Kidney (tissue), 22 donors: ENCODE measurements at places on chromosomes 7 and 10. TPM values are rescaled to one million over a fixed set of nuclear protein-coding genes. Genes with fewer than 3 reads are reported as not detected.

DNA sequence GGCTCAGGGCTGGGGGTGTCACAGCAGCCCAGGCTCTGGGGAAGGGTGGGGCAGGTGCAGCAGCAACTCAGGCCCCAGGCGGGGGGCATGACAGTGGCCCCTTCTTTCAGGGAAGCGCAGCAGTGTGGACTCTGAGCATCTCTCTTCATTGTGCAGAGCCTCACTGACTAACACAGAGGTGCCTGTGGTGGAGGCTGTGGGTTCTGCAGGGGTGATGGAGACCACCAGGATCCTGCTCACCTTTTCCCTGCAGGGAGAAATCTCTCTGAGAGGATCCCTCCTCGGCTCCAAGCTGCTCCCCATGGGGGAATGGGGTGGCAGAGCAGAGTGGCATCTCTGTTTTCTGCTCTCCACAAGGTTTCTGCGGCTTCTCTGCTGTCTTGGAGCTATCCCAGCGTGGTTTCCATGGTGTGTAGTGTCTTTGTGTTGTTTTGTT is 37.8 kb upstream of the SHH start:
- no peaks in the 10 kb centered on the region for H3K27me3 ChIP-seq
- no peak overlapping the region for H3K27ac ChIP-seq
- no peaks in the 10 kb centered on the region for H3K36me3 ChIP-seq
- no peak for DNase-seq

- no peak for DNase-seq
- H3K27ac ChIP-seq = no peak overlapping the region
- H3K4me1 ChIP-seq = no peaks in the 10 kb centered on the region
- peaks cover 6% of the 10 kb centered on the region for H3K36me3 ChIP-seq
- no peaks in the 10 kb centered on the region for H3K27me3 ChIP-seq
Measured at GRCh38 chr7:77631820-77632219, 64.4 kb upstream of the RSBN1L start.

- no peak for DNase-seq
- H3K27me3 ChIP-seq = no peaks in the 10 kb centered on the region
- peaks cover 15% of the 10 kb centered on the region for H3K4me1 ChIP-seq
- H3K27ac ChIP-seq = no peak overlapping the region
- no peaks in the 10 kb centered on the region for H3K36me3 ChIP-seq
Measured at GRCh38 chr10:21318540-21319167, 206.8 kb downstream of the SKIDA1 start.

- no peak overlapping the region for H3K4me3 ChIP-seq
- no peak overlapping the region for H3K27ac ChIP-seq
- H3K27me3 ChIP-seq = no peaks in the 10 kb centered on the region
Measured at GRCh38 chr10:70880077-70880534, 8.3 kb downstream of the PCBD1 start.

- no peak overlapping the region for H3K4me3 ChIP-seq
- no peak overlapping the region for H3K27ac ChIP-seq
- no peaks in the 10 kb centered on the region for H3K36me3 ChIP-seq
- no peaks in the 10 kb centered on the region for H3K27me3 ChIP-seq
Measured at GRCh38 chr10:61986788-61987492, 85.4 kb downstream of the ARID5B start.

GRCh38 chr10:69055241-69055640 is 32.7 kb upstream of the SRGN start:
- H3K36me3 ChIP-seq = no peaks in the 10 kb centered on the region
- H3K27ac ChIP-seq = no peak overlapping the region
- H3K4me1 ChIP-seq = peaks cover 10% of the 10 kb centered on the region
- no peak for DNase-seq
- no peak overlapping the region for H3K4me3 ChIP-seq

- no peaks in the 10 kb centered on the region for H3K4me1 ChIP-seq
- no peaks in the 10 kb centered on the region for H3K27me3 ChIP-seq
- no peak for DNase-seq
- H3K36me3 ChIP-seq = no peaks in the 10 kb centered on the region
- no peak overlapping the region for H3K27ac ChIP-seq
Measured at GRCh38 chr10:25125201-25125611, 49.6 kb upstream of the GPR158 start.

KCP gene
- total RNA-seq = 44.6 TPM

TMEM139 gene
- total RNA-seq = 36.7 TPM
